ENCODE measurements at places on chromosomes 12 and 14.

DNA sequence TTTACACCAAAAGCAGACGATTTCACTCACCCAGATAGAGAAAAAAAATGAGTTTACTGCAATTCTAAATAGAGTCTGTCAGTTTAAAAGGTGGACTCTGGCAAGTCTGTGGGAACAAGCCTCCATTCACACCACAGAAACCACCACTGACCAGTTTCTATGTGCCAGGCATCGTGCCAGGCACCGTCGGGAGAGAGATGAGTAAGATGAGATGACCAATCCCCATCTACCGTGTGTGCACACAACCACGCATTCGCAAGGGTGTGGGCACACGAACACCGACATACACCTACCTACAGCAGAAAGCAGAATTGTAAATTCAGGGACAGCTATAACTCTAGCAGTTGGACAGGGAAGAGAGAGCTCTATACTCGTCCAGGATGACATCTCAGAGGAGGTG, 58.3 kb downstream of the PRIMA1 start:
- no peak for DNase-seq

GRCh38 chr12:121495746-121496145, 85.1 kb downstream of the KDM2B start:
- no peak for DNase-seq

DNA sequence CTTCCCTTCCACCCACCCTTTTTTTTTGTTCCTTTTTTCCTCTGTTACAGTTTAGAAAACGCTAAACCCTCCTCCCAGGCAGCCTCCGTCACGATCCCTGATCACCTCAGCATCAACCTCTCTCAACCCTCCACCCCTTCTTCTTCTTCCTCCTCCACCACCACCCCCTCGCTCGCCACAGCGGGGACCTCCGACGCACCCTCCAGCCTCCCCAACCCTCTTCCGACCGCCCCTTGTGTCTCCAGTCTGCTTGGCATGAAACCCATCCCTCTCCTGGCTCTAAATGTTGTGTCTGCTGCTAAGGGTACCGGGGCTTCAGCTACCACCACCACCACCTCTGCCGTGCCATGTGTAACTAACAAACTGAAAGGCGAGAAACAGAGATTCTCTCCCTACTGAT, 22.9 kb downstream of the PCBP2 start:
- no peak for DNase-seq

- no peak for DNase-seq
Observed at GRCh38 chr14:39368261-39368959, 63.8 kb downstream of the FBXO33 start.

DNA sequence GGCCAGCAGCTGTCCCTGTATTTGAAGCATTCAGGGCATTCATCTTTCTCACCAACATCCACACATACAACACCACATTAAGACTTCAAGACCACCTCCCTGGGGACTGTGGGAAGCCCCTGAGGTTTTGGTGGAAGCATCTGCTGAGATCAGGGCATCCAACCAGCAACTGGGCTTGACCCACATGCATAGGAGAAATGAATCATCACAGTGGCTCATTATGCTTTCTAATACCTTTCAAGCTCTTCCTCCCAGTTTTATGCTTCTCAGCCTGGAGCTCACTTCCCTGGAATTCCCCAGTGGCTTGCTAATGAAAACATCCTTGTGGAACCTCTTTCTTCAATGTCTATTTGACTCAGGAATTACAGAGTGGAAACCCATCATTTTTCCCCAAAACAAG, 21.4 kb upstream of the CMKLR1 start:
- DNase-seq, result no peak

DNA sequence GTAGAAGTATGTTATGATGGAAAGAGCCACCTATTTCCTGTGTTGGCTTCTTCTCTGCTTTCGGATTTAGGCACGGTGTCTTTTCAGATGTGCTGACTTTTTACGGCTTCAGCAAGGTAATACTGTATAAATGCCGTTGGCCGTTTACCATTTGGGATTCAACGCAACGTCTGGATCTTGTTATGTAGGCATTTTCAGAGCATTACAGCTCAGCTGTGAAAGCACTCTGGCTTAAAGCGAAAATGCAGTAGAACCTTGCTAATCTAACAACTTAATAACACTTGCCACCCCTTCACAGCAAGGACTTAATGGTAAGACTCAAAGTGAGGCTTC, 229.9 kb downstream of the EFCAB11 start:
- DNase-seq, result no peak

- no peak for DNase-seq
Observed at GRCh38 chr14:104845033-104845666, 19.9 kb upstream of the CEP170B start.

GRCh38 chr12:100484183-100484886, 10.7 kb downstream of the NR1H4 start:
- DNase-seq, result no peak

DNA sequence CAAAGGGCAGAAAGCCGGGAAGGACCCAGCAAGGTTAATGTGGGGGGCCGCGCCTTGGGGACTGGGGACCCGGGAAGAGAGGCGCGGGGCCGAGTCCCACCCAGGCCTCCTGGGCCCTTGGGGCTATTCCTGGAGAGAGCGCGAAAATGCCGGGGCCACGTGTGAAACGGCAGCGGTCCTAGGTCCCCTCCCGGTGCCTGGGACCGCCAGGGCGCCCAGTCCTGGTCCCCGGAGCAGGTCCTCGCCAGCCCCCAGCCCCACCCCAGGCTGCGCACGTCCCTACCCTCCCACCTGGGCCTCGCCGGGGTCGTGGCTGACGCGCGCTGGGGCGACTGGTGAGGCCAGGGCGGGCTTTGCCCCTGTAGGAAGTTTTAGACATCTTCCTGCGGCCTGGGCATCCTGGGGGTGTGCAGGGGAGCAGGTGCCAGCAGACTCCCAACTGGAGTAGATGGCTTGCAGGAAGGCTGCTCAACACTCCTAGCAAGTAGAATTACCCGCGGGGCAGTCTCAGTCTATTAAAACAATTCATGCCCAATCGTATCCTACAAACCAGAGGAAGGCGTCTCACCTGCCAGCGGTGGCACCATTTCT, 708 bp downstream of the FAR2 start:
- DNase-seq, result no peak

DNA sequence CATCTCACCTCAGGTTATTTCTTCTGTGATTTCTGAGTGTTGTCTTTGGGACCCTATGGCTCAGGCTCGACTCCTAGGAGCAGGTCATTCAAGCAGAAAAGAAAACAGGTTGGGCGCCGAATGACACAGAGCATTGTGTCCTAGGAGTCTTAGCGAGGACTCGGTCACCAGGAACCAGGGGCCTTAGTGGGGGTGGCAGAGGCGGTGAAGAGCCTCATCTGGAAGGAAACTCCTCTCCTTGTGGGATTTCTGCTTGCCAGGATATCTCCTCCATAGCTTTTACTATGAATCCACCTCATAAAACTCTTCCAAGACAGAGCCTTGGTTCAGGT, 630 bp downstream of the PLEKHH1 start:
- no peak for DNase-seq

GRCh38 chr12:89051065-89051677, 301.1 kb downstream of the DUSP6 start:
- peak; percentile 17 for DNase-seq

DNA sequence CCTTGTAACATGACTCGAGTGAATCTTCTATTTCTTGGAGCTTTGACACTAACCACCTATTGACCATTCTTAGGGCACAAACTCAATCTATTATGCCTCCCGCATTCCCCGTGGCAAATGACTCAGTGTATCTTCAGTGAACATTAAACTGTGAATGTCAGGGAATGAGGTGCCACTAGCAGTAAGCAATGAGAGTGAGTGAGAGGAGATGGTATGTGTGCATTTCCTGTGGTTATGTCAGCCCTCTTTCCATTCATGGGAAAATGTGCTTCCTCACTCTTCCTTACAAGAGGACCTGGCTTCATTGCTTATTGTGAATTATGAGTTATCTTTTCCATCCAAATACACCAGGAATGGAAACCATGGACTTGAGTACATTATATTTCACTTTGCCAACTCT, 229.2 kb downstream of the EMP1 start:
- DNase-seq, result no peak

DNA sequence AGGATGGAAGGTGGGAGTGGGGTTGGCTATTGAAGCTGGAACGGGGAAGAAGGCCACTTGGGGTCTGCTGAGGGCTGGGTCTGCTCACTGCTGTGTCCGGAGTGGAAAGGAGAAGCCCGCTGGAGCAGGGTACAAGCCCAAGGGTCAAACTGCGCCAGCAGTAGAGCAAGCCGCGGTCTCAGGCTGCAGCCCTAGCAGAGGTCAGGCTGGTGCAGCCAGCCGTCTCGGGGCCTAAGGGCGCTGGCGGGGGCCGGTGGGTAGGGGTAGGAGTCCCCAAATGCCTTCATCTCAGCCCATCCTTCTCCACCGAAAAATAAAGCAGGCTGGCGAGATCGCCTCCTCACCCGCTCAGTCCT, 718 bp upstream of the JDP2 start:
- DNase-seq, result no peak

Measured in effector CD4-positive, alpha-beta T cell (primary cell).